ENCODE measurements at places on chromosomes 7 and 10.

GRCh38 chr10:77493239-77493806, 144.3 kb downstream of the KCNMA1 start:
- no peak for DNase-seq

GRCh38 chr10:4506095-4506494, 319.9 kb upstream of the AKR1E2 start:
- no peak for DNase-seq

DNA sequence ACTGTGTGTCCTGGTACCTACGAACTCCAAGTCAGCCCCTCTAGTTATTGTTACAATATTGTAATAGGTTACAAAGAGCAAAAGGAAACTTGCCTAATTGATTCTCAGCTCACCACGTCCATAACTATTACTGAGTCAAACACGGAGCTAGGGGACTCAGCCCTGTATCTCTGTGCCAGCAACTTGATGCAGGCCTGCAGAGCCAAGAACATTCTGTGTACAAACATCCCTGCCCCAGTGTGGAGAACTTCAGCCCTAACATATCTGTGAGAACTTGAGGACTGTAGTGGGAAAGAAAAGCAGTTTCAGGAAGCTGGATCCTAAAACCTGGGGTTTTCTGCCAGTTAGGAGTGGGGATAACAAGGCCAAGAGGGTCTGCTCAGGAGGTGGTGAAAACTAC, 114.9 kb upstream of the PRSS58 start:
- no peak for DNase-seq

- DNase-seq: no peak
Observed at GRCh38 chr7:111470998-111471397, 91.3 kb downstream of the IMMP2L start.

DNA sequence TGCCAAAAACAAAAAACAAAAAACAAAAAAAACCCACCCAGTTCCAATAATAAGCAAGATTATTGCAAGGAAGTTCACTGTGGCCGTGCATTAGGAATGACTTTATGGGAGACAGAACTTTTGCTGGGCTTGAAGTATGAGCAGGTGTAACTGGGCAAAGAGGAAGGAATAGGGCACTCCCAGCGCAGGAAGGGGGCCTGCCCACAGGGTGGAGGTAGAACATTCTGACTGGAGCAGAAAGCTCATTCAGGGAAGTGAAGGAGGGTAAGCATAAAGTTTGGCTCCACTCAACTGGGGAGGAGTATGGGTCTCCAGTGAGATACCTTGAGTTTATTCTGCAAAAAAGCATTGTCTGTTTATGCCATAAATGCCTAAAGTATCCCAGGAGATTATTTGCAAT, 42.1 kb upstream of the WIPF3 start:
- DNase-seq: no peak

DNA sequence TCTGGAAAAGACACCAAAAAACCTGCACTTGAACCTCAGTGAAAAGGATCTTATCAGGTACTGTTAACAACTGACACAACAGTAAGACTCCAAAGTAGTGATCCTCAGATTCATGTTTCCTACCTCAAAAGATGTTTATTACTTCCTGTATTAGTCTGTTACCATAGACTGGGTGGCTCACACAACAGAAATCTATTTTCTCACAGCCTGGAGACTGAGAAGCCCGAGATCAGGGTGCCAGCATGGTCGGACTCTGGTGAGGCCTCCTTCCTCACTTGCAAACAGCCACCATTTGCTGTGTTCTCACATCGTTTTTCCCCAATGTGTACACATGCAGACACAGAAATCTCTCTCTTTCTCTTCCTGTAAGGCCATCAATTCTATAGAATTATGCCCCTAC, 154.0 kb upstream of the THSD7A start:
- no peak for DNase-seq

DNA sequence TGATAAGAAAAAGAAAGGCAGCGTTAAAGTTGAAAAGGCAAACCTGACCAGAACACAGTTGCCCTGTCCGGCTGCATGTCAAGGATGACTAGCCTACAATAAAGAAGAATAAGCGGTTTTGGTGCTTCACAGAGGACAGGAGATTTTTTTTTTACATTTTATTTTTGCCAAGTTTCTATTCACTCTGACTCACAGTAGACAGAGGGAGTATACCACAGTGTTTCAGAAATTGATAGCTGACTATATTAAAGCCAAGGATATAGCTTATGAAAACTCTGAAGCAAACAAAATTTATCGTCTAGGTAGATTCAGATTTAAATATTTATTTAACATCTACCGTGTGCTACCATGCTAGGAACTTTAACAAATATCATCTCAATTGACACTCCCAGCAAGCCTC, 16.9 kb upstream of the POLR1F start:
- DNase-seq: no peak

DNA sequence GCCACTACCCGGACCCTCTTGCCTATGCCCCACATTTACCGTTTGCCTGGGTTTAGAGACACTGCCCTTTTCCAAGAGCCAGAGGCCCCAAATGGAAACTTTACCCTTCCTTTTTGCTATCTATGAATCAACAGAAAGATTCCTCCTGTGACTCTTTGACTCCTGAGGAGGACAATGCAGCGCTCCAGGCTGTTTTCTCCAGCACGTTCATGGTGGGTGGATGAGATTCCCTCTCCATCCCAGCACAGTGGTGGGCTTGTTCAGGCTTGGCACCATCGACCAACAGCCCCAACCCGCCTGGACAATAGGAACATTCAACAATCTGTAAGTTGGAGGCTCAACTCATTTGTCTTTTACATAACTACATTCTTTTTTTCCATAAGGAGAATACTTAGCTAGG, 55.9 kb downstream of the DLD start:
- DNase-seq: no peak
